Right renal pelvis (tissue), 4 donors: ENCODE measurements at places on chromosomes 3 and 15. TPM values are rescaled to one million over a fixed set of nuclear protein-coding genes. Genes with fewer than 3 reads are reported as not detected.
A peak's percentile ranks its signal among the peaks of the same experiment; 100 is the strongest.

The MEX3B gene
- polyA plus RNA-seq = 19.0 TPM

The WDR93 gene
- 2.1 TPM for polyA plus RNA-seq

The SOX14 gene
- not detected for polyA plus RNA-seq

The DYNLT2B gene
- polyA plus RNA-seq = 35.9 TPM

The COLQ gene
- 5.2 TPM for polyA plus RNA-seq

The ARRDC4 gene
- 25.5 TPM for polyA plus RNA-seq

The CATSPER2 gene
- polyA plus RNA-seq = 4.3 TPM

The HYKK gene
- polyA plus RNA-seq = 7.7 TPM

The DHX30 gene
- polyA plus RNA-seq = 61.6 TPM

The PLCH1 gene
- 10.2 TPM for polyA plus RNA-seq

The RABL3 gene
- polyA plus RNA-seq = 31.4 TPM

The BUB1B gene
- 31.3 TPM for polyA plus RNA-seq

The MAN2C1 gene
- polyA plus RNA-seq = 89.4 TPM

GRCh38 chr3:63927422-63928280 is 15.5 kb upstream of the SCAANT1 start:
- no peak for DNase-seq

GRCh38 chr3:131361464-131362421 is 19.8 kb upstream of the NUDT16 start:
- DNase-seq = peak; percentile 28

- peak; percentile 32 for DNase-seq
Observed at GRCh38 chr3:129824926-129825541, 68.5 kb downstream of the TMCC1 start.

- no peak for DNase-seq
Observed at GRCh38 chr3:39277893-39278615, 1.8 kb downstream of the CX3CR1 start.

DNA sequence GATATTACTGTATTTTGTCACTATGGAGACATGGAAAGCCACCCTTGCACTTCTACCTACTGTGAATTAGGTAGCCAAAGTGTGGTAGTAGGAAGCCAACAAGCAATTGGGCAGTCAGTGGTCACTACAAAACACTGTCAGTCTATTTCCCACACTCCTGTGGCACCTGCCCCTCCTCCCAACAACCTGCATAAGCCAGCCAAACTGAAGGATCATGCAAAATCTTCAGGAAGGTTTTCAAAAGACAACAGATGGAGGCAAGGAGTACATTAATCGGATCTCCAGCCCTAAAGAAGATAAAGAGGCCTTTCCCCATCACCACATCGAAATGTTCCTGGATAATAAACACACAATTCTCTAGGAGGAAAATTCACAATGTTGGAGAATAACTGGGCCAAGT is 11.9 kb downstream of the POMGNT2 start:
- no peak for DNase-seq

DNA sequence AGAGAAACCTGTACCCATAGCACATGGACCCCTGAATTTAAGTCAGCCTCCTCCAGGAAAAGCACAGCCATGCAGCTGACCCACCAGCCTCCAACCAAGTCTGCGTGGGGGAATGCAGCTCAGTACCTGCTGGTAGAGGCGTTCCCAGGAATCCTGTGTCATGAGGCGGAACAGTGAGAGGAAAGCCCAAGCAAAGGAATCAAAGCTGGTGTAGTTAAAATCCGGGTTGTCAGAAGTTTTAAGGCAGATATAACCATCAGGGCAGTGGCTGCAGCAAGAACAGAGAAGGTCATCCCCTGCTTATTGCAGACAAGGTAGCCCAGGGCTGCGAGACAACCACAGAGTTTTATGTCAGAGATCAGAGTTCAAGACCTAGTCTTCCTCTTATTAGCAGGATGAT is 59.1 kb downstream of the SCN10A start:
- no peak for DNase-seq

DNA sequence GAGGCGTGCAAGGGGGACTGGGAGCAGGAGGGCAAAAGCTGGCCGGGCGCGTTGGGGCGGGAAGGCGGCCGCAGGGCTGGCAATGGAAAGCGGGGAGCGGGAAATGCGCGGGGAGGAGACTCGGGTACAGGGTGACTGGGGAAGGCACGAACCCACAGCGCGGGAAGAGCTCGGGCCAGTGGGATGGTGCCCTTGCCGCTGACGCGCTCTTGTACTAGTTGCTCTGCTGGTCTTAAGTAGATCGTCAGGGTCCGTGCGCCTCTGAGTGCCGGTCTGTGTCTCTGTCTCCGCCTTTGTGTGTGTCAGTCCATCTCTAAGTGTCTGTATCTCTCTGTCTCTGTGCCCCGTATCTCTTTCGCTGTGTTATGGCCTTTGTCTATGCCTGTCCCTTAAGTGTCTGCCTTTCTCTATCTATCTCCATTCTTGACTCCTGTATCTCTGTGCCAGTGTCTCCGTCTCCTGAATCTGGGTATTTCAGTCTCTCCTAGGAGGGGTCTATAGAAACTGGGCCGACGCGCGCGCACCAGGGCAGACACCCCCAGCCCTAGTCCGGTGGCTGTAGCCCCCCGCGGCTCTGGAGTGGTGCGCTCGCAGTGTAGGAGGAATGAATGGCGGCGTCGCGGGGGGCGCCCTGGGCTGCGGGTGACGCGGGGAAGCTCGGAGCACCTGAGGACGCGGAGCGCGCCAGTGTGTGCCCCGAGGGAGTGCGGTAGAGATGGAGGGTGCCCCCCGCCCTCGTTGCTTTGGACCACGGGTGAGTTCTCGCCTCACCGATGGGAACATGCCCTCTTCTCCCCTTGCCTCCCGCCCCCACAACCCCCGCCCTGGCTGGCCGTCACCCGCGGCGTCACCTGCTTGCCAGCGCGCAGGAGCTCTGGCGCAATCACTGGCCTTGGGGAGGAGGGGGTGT is 756 bp upstream of the CAMK2N2 start:
- no peak for DNase-seq

GRCh38 chr3:56919137-56919796 is 117.5 kb upstream of the ARHGEF3 start:
- no peak for DNase-seq

DNA sequence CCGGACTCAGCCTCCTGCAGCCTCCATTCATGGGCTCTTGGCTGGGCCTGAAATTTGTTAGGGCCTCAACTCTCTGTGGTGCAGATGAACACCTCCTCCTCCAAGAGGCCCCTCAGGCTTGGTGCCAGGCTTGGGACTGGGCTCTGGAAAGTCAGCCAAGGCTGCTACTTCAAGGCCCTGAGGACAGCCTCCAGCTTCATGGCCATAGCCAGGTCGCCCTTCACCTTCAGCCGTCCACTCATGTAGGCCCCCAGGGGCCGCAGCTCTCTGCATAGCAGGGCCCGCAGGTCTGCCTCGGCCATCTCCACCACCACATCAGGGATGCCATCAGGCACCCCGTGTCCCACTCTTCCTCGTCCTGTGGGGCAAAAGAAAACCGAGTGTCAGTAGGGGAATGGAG is 8.3 kb downstream of the STOML1 start:
- no peak for DNase-seq

DNA sequence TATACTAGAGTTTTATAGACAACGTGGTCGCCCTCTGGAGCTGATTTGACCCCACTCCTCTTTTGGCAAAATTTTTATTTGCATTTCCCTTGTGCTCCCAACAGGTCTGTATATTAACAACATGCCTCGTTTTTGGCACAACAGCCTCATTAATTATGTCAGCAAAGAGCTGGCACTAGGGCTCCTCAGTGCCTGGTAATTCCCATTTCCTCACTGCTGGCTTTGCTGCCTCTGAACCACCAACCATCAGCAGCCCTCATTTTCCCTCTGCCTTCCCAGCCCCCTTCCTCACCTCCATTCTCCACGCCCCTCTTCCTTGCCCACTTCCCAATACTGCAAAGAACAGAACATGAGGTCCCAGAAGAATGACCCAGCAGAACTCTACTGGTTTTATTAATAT is 204.8 kb downstream of the ABHD5 start:
- DNase-seq = no peak

DNA sequence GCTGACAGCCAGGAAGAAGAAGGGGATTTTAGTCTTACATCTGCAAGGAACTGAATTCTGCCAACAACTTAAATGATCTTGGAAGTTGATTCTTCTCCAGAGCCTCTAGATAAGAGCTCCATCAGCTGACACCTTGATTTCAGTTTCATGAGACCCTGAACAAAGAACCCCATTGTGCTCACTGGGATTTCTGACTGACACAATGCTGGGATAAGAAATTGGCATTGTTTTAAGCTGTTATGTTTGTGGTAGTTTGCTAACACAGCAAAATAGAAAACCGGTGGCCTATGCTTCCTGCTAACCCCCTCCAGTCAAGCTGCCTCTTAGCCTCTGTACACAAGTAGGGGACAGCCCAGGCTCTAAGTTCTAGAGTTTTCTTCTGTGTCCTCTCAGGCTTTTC is 36.2 kb downstream of the MASP1 start:
- DNase-seq = no peak

- no peak for DNase-seq
Observed at GRCh38 chr3:124700880-124701684, 29.2 kb upstream of the UMPS start.

- DNase-seq = no peak
Observed at GRCh38 chr3:109033000-109033660, 79.5 kb upstream of the GUCA1C start.

GRCh38 chr3:70298385-70298784 is 14.1 kb downstream of the MDFIC2 start:
- DNase-seq = no peak

DNA sequence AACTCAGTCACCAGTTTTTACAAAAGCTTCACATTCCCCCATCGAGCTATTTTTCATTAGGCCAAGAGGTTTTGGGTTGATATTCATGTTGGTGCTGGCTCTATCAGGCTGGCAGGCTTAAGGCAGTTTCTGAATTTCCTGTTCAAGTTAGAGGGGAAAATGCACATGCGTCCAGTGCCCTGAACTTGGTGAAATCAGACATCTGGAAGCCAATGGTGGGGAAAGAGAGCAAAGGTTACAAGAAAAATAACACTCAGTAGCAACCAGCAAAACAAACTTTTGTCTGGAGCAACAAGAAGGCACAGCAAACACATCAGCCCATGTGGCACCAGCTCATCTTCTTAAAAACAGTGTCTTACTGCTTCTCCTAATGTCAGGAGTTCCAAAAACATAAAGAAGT is 155.6 kb upstream of the TSC22D2 start:
- DNase-seq = no peak

GRCh38 chr15:65049418-65049840 is 4.2 kb downstream of the SLC51B start:
- peak; percentile 74 for DNase-seq

DNA sequence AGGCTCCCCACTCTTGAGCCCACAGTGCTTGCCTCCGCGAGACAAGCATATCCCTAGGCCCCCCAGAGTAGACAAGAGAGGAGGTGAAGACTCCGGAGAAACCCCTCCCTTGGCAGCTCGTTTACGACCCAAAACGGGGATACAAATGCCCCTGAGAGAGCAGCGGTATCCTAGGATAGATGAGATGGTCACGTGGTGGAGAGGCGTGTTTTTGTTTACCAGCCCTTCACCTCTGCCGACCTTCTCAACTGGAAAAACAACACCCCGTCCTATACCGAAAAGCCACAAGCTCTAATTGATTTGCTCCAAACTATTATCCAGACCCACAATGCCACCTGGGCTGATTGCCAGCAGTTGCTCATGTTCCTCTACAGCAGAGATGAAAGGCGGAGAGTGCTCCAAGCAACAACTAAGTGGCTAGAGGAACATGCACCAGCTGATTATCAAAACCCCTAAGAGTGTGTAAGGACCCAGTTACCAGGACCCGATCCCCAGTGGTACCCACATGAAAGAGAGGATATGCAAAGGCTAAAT is 99.5 kb upstream of the OSBPL11 start:
- no peak for DNase-seq

DNA sequence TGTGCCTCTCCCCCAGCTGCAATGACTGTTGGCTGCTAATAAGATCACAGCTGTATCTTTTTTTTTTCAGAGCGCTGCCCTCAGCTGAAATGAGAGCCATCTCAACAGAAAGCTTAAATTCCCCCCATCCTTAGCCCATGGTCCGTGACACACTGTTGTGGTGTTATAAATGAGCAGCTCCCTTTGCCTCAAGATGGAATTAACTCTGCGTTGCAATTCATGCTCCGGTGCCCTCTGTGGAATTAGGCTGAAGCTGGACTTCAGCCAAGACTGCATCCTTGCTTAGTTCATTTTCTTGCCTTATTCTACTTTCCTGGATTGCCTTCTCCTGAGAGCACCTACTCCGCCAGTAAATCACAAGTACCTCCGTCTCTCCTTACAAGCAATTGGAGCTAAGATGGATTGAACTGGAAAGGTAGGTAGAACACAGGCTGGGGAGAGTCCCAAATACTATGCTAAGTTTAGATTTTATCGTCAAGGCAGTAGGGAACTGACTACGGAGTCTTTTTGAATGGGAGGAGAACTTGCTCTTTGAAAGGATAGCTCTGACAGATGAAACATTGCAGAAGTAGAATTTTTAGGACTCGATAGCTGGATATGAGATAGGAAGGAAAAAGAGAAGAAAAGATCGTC is 39.0 kb upstream of the THRB start:
- DNase-seq = no peak

- no peak for DNase-seq
Observed at GRCh38 chr3:192825657-192826200, 91.9 kb downstream of the MB21D2 start.

GRCh38 chr15:62112616-62113593 is 46.1 kb downstream of the C2CD4A start:
- no peak for DNase-seq

- no peak for DNase-seq
Observed at GRCh38 chr3:158167737-158168557, 58.1 kb downstream of the RSRC1 start.
